ENCODE measurements at places on chromosomes 4 and X.

DNA sequence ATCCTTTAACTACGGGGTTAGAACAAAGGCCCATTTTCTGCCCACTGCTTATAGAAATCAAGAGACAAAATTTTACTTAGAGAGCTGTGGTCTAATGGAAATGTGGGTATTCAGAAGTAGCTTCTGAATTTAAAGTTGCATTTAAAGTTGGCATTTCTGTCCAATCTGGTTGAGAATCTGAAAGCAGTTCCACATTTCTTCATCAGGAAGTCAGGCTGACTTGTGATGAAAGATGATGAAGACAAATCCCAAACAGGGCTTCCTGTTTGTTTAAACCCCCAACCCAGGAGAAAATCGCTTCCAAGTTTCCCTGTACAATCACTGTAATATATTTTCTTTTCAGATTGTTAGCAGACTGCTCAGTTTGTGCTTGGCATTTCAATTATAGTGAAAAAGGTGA is 345.3 kb downstream of the SPRY1 start:
- DNase-seq = no peak

DNA sequence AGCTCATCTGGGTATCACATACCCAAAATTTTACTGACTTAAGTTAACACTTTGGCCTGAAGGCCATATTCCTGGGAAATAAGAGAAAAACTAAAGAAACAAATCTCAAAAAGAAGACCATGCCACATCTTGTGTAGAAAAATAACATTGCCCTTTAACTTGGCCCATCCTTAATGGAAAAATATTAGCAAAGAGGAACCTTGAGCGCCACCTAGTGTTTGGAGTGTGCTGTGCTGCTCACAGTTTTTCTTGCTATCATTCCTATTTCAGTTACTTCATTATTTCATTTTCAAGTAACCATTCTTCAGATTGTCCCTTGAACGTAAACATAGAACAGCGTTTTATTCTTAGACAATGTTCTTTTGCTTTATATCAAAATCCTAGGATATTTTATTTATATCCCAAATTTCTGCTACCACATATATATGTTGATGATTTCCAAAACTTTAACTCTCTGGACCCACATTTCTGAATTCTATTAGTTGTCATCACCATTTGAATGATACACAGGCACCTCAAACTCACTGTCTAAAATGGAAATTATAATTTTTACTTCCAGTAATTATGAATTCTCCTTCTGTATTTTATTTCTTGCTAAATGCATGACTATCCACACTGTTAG is 999.0 kb upstream of the ADGRL3 start:
- peak; percentile 66 for DNase-seq

DNA sequence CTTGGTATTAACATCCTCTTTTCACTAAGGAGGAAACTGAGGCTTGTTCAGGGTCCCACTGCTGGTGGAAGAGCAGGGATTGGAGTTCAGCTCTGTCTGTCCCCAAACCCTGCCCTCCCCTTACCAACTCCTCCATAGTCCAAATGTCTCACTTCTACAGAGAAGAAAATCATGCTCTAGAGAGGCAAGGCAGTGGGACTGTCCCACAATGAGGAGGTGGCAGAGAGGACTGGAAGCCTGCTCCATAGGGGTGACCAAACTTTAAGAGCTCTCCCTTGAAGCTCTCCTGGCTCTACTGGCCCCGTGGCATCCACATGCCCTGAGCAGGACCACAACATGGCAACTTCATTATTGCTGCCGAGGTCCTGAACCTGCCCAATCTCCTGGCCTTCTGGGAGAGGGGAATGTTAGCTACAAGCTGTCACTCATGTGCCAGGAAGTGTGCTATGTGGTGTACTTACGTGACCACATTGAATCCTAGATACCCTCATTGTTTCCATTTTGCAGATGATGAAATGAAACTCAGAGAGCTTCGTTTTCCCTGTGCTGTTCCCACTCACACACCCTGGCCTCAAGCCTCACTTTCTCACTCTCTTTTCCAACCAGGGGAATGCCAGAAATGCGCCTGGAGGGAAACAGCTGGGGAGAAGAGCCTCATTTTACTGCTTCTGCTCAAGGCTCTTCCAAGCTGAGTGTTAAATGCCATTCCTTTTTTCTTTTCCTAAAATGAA is 71.5 kb downstream of the ANAPC4 start:
- no peak for DNase-seq

DNA sequence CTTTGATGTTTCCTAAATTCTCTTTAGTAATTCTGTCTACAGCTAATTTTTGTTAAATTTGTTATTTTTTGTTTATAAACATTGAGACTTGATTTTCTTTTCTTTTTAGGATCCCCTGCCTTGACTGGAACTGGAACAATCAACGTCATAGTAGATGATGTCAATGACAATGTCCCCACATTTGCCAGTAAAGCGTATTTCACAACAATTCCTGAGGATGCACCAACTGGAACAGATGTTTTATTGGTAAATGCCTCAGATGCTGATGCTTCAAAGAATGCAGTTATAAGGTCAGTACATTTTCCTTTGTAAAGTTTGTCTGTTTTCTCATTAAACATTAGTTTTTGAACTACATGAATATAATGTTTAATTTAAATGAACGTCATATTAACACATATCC is 119.4 kb downstream of the FAT4 start:
- no peak for DNase-seq

DNA sequence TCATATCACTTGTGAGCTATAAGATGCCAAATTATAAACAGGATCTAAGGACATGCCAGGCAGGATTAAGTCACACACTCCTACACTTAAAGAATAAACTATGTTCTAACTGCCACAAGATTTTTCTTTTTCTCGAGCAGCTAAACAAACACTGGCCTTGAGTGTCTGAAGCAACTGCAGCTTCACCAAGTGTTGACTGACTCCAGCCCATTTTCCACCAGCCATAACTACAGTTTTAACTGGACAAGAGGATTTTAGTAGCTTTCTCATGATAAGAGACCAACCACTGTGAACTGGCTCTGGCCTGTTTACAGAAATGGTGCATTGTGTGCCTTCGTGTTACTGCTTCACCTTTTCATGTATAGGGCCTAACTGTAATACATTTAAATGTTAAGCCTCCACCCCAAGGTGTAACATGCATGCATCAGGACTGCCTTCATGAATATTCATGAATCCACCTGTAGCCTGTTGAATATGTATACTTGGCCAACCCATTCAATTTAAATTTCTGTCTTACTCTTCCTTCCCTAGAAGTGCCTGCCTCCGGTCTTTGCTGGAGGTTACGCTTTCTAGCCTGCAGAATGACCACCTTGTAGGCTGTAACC is 10.8 kb downstream of the UCP1 start:
- no peak for DNase-seq

- no peak for DNase-seq
These were observed 9.8 kb downstream of the GUCY1A1 start for GRCh38 chr4:155676430-155676825.

GRCh38 chr4:128913228-128913627 is 103.7 kb downstream of the JADE1 start:
- DNase-seq = no peak

DNA sequence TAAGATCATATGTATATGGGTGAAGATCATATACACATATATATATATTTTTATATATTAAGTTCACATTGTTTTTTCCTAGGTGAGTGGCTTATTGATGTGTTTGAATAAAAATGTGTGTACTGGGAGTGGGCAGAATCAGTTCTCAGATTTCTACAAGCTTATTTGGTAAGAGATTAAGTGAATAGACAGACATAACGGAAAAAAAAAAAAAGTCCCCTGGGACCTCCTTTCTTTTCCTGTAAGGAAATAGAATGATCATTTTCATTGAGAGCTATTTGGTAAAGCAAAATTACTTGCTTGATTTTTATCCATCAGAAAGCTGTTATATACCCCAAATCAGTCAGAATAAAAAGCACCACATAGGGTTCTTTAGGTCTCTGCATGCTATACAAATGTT is 597.7 kb downstream of the PCDH18 start:
- no peak for DNase-seq

- DNase-seq = peak; percentile 77
These were observed 118.0 kb upstream of the WDFY3 start for GRCh38 chr4:85084371-85085094.

DNA sequence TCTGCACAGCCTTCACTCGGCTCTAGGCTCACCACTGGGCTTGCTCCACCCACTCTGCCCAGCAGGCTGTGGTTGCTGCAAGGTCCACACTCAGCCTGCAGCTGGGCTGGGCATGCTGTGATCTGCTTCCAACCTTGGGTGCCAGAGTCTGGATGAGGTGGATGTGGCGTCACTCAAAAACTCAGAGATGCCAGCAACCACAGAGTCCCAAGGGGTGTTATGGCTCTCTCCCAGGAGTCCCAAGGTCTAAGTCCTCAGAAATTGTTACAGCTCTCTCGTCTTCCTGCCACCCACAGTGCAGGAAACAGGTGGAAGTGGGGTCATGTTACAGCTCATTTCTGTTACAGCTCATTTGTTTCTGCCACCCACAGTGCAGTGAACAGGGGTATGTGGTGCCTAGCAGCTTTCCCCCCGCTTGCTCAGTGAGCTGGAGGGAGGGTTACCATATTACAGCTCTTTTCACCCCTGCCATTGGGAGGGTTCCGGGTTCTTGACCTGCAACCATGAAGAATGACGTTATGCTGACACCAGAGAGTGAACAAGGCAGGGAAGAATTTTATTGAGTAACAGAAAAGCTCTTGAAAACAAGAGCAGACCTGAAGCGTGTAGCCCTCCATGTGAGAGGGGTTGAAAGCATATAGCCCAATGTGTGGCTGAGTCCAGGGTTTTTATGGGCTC is 893.9 kb downstream of the PCDH7 start:
- peak; percentile 15 for DNase-seq

DNA sequence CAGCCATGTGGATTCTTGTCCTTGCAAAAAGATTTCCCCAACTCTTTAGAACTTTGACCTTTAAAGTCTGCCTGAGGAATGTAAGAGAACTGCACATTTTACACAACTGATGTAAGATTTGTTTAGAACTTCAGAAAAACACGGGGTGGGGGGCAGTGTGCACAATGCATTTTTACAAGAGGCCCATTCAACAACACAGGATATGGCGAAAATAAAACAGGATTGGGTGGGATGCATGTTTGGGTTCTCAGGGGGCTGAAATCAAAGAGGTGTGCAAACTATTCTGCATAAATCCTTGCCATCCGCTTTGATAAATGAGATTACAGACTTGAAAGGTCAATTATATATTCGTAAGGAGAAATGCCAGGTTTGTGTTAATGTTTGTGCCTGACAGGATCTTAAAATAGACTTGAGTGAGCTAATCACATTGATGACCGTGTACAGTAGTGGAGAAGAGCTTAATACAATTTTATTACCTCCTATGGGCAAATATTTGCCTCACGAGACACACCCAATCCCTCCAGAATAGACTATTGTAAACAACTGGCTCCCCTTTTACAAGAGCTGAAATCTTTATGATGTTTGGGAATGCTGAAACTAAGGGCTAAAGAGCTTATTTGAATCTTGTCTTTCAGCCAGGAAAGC is 184.1 kb upstream of the LEF1 start:
- no peak for DNase-seq

GRCh38 chr4:102451266-102451665 is 49.9 kb upstream of the NFKB1 start:
- no peak for DNase-seq

DNA sequence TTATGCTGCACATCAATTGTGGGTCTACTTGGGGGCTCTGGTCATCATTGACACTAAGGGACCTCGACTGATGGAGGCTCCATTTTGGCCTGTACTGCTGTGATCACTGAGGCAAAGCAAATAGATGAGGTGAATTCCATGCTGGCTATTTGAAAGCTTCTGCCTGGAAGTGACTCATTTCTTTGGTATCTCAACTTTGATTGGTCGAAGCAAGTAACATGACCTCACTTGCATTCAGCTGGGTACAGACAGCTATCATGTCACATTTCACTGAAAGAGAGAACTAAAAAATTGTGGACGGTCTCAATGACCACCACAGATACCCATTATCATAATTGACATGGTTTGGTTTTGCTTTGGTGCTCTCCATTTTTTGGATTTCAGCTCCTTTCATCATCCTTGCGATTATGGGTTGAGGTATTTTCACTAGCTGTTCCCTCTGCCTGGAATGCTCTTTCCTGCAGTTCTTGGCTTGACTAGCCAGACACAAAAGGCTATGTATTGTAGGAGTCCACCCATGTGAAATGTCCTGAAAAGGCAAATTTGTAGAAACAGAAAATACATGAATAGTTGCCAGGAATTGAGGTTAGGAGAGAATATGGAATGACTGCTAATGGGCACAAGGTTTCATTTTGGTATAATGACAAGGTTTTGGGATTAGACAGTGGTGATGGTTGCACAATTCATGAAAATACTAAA is 369.2 kb upstream of the LCORL start:
- no peak for DNase-seq

DNA sequence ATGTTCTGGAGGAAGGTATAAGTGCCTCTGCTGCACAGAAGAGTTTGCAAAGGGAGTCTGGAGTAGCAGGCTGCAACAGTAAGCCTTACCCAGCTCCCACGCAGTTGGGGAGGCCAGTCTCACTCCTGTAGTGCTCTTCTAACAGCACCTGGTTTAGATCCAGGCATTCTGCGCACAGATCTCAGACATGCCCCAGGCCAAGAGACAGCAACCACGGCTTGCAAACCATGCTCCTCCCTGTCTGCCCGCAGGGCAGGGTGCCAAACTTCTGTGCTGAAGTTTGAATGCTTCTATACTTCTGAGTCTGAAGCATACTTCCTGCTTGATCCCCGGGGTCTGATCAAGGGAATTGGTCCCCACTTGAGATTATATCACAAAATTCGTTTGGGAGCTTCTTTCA is 106.3 kb downstream of the LINC00632 start:
- DNase-seq = no peak

DNA sequence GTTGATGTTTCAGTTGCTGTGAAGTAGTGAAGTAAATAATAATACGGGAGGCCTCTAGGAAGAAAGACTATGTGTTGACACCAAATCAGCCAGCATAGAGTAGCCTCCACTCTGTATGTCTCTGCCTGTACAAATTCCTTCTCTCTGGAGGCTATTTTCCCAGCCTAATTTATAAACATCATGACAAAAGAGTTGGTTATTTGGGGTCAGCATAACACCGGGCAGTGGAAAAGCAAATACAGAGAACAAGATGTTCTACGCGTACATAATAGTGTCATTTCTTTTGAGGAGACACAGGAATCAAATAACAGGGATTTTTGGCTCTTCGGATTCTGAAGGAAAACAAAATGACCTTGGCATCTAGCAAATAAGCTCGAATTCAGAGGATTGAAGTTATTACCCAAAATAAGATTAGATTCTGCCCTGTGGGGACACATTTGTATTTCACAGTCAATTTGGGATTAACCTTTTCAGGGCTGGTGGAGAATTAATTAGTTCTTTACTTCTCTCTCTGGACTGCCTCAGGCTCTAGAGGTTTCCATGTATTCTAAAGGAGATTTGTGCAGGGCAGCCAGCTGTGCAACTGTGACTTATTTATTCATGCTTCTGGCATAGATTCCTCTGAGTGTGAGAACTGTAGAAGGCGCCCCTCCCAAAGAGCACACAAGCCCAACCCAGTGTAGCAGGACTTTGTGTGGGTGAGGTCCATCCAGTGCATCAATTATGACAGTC is 14.1 kb upstream of the SYTL4 start:
- DNase-seq = no peak

GRCh38 chrX:154002215-154002719 is 17.4 kb downstream of the IRAK1 start:
- peak; percentile 67 for DNase-seq

Measured in MM.1S (cell line).